Vagina (tissue), 2 donors: ENCODE measurements at places on chromosomes 2 and 18. TPM values are rescaled to one million over a fixed set of nuclear protein-coding genes. Genes with fewer than 3 reads are reported as not detected.

DNA sequence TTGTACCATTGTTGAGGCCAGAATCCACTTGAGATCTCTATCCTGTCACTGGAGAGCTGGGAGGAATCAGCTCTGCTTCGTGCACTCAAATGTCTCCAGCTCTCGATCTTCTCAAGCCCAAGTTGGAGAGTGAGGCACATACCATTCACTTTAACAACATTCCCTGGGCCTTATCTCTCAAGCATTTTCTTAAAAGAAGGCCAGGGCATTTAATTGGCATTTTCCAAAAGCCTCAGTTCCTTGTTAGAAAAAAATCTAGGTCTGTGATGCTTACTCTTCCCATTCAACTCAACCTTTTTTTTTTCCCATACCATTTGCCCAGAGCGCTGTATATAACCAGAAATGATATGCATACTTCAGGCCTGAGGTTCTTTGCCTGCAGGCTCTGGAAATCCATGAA, 10.1 kb downstream of the QPCT start:
- no peak for DNase-seq
- no peaks in the 10 kb centered on the region for H3K27me3 ChIP-seq
- H3K27ac ChIP-seq = no peak overlapping the region
- H3K4me3 ChIP-seq = no peak overlapping the region
- no peaks in the 10 kb centered on the region for H3K36me3 ChIP-seq
- H3K4me1 ChIP-seq = no peaks in the 10 kb centered on the region

GRCh38 chr2:160956243-160956802, 203.9 kb upstream of the TANK start:
- no peak overlapping the region for H3K4me3 ChIP-seq
- H3K27me3 ChIP-seq = no peaks in the 10 kb centered on the region
- peak overlapping the region; percentile 62 for H3K27ac ChIP-seq

MCEE gene
- 12.8 TPM for total RNA-seq

DNA sequence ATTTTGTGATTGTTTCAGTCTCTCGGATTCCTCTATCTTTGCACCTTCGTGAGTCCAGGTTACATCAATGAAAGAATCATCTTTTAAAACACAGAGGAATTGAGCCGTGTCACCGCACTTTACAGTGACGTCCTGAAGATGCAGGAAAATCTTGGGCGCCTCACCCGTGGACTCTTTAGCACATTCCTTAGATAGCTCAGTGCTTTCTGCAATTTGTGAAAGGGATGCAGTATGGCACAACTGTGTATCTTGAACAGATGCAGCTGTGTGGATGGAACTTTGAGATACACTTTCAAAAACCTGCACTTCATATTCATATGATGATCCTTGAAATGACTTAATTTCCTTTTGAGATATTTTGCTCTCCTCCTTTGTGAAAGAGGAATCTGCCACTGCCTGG, 50.9 kb downstream of the TTN start:
- no peak for DNase-seq
- H3K27me3 ChIP-seq = no peaks in the 10 kb centered on the region
- no peak overlapping the region for H3K4me3 ChIP-seq
- no peak overlapping the region for H3K27ac ChIP-seq
- no peaks in the 10 kb centered on the region for H3K36me3 ChIP-seq

DNA sequence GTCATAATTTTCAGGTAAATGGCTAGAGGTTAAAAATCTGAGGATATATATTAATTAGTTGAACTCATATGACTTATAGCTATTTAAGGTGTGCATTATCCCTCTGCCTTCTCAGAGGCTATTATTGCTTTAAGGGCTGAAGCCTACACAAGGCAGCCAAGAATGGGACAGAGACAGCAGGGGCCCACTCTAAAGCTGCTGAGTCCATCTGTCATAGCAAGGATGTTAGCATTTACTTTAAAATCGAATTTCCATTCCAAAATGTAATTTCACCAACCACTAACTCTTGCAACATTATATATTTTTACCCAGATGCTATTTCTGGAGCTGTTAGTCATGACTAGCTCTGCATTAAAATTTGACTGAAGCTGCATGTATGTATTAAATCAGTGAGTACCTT, 236.3 kb upstream of the FSIP2 start:
- H3K27ac ChIP-seq = no peak overlapping the region
- H3K36me3 ChIP-seq = no peaks in the 10 kb centered on the region
- H3K4me3 ChIP-seq = no peak overlapping the region
- H3K4me1 ChIP-seq = no peaks in the 10 kb centered on the region
- no peak for DNase-seq

GRCh38 chr2:189578272-189578950, 2.2 kb downstream of the SLC40A1 start:
- H3K27ac ChIP-seq = peak overlapping the region; percentile 9
- peaks cover 63% of the 10 kb centered on the region for H3K4me1 ChIP-seq
- H3K27me3 ChIP-seq = no peaks in the 10 kb centered on the region
- H3K4me3 ChIP-seq = peak overlapping the region; percentile 54

- no peak overlapping the region for H3K4me3 ChIP-seq
- no peaks in the 10 kb centered on the region for H3K4me1 ChIP-seq
- H3K36me3 ChIP-seq = no peaks in the 10 kb centered on the region
- no peak for DNase-seq
Observed at GRCh38 chr2:197575987-197576386, 60.1 kb downstream of the MOB4 start.

GRCh38 chr18:48252525-48252924, 156.7 kb downstream of the ZBTB7C start:
- H3K27ac ChIP-seq = no peak overlapping the region
- no peaks in the 10 kb centered on the region for H3K36me3 ChIP-seq
- H3K4me3 ChIP-seq = no peak overlapping the region

PKDCC gene
- total RNA-seq = 146 TPM

OXER1 gene
- total RNA-seq = 1.2 TPM

LYG2 gene
- not detected for total RNA-seq

DNA sequence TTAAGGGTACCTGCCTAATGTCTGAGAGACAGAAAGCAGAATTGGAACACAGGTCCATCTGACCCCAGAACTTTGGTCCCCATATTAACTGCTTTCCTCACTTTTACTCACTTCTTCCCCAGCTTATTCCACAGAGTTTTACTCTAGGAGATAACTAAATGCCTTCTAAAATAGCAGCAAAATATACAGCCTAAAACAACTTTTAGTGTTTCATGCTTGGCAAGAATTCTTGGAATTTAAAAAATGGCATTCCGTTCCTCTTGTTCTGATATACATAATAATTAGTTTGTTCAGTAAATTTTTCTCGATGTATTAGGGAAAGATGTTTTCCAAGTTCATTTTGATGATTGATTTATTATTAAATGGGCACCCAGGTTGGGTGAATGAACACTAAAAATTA, 151.9 kb downstream of the FHOD3 start:
- H3K4me3 ChIP-seq = no peak overlapping the region
- H3K4me1 ChIP-seq = no peaks in the 10 kb centered on the region
- no peak for DNase-seq
- no peaks in the 10 kb centered on the region for H3K27me3 ChIP-seq

FMNL2 gene
- 35.4 TPM for total RNA-seq
